ENCODE measurements at places on chromosomes 1 and 21. TPM values are rescaled to one million over a fixed set of nuclear protein-coding genes. Genes with fewer than 3 reads are reported as not detected.

DNA sequence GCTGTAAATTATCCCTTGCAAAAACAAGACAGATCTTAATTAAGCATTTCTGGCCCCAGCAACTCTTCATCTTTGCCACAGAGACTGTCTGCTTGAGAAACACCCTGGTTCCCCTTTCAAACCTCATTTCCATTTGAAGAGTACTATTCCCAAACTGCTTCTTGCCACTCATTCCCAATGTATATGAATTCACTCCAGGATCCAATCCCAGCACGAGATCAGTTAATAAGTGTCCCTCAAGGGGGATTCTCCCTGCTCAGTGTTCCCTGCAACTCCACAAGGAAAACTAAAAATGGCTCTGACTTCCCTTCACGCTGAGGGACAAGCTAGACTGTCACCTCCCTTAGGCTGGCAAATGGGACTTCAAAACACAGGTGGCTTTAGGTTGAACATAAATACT lies 173.2 kb downstream of the SIPA1L2 start:
- no peak for DNase-seq

DNA sequence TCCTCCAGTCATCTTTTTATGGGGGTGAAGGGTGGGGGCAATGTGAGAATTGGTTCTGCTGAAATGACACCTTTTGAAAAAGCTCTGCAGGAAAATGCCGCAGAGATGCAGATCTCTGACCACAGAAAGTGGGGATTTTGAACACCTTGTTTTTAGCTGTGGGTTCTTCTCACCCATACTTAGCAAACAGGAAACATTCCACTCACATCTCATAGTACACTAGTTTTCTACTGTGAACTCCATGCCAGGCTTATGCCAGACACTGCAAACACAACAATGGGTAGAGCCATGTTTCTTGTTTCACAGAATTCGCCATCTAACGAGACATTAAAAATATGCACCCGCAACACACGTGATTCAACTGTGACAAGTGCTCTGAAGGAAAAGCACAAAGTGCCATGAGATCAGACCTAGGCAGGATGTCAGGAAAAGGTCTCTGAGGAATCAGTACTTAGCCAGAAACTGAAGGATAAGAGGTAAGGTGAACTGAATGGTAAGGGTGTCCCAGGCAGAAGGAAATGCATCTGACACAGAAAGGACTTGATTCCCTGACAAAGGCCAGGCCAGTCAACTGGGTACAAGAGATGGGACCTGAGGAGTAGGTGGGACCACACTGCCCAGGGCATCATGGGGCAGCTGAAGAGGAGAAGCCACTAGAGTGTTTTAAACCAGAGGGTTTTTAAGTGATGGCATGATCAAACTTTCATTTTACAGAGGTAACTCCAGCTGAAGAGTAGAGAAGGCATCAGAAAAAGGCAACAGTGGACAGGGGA lies 83.8 kb upstream of the JAK1 start:
- DNase-seq, result no peak

GRCh38 chr1:186736971-186737685 lies 56.9 kb upstream of the PTGS2 start:
- no peak for DNase-seq

DNA sequence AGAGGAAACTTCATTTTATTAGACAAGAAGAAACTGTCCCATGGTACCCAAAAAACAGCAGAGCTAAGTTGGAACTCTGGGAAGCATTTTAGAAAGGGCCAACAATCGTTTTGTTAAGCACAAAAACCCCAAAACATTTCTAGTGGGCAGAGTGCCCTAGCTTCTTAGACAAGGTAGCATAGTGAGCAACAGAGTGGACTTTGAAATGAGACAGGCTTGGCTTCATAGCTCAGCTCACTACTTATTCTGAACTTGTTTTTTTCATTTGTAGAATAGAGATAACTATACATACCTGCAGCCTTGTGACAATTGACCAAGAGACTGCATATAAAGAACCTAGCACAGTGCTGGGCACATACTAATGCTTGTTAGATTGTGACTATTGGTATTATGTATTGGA lies 50.1 kb downstream of the HLX start:
- DNase-seq, result no peak

DNA sequence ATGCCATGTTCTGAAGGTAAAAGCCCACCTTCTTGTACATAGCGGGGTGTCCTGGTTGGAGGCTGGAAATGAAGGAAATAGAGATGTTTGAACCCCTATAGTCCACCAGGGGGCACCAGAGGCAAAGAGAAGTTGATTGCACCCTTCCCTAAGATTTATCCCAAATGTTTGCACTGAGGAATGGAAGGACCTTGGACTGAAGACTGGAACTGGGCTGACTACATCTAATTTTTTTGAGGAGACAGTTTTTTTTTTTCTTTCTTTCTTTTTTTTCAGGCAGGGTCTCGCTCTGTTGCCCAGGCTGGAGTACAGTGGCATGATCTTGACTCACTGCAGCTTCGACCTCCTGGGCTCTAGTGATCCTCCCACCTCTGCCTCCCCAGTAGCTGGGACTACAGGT lies 55.3 kb upstream of the EIF4G3 start:
- no peak for DNase-seq

- no peak for DNase-seq
Observed at GRCh38 chr1:83828456-83828855, 170.5 kb downstream of the TTLL7 start.

DNA sequence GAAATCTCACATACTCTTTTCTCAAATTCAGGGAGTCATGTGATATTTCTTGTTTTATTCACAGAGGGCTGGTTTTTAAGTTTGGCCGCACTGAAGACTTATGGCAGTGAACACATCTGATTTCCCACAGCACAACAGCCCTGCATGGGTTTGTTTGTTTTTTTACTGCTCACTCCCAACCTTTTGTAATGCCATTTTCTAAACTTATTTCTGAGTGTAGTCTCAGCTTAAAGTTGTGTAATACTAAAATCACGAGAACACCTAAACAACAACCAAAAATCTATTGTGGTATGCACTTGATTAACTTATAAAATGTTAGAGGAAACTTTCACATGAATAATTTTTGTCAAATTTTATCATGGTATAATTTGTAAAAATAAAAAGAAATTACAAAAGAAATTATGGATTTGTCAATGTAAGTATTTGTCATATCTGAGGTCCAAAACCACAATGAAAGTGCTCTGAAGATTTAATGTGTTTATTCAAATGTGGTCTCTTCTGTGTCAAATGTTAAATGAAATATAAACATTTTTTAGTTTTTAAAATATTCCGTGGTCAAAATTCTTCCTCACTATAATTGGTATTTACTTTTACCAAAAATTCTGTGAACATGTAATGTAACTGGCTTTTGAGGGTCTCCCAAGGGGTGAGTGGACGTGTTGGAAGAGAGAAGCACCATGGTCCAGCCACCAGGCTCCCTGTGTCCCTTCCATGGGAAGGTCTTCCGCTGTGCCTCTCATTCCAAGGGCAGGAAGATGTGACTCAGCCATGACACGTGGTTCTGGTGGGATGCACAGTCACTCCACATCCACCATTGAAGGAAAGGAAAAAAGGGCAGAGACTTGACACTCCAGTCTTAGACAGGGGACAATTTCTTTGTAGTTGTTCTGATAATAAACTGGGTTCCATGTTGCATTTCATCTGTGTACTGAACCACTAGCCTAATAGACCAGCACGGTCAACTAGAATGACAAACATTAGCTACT lies 22.8 kb downstream of the TMEM50A start:
- no peak for DNase-seq

DNA sequence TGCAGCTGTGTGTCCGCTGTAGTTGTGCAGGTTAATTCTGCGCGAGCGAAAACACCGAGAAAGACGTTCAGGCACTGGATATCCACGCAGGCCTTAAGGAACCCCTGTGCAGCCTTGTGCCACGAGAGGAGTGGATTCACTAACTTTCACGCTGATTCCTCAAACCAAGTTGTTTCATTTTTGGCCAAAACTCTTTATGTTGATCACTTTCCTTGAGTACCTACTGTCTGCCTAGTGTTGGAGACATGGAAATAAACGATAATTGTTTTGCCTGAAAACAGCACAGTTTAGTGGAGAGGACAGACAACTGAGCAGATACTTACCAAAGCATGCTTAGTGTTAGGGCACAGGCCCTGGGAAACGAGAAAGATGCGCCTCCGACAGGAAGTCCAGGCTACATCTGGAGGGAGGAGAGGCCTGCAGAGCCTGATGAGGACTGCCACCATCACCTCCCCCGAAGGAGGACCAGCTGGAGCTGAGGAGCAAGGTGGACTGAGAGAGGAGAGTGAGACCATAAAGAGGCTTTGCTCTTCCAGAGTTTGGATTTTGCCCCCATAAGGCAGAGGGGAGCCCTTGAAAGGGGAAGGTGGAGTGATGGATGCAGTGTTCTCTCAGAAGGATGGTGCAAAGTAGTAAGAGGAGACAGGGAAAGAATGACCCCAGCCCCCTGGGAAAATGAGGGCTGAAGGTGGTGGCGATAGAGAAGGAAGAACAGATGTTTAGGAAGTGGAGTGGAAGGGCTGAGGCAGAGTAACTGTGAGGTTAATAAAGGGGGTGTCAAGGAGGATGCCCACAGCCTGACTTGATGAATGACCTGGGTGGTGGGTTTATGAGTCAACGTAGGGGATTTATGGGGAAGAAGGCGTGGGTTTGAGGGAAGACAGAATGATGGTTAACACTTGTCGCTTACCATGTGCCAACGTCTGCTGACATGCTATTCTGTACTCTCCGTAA lies 956 bp upstream of the SCAF4 start:
- DNase-seq, result no peak

GRCh38 chr1:222583079-222583478 lies 6.7 kb downstream of the TAF1A start:
- no peak for DNase-seq

Gene TMEM54
- 6.7 TPM for total RNA-seq

Gene RAP1GAP
- 3.4 TPM for total RNA-seq
